ENCODE measurements at places on chromosomes 5 and 9.

- no peak for DNase-seq
These were observed 61.1 kb downstream of the LMNB1 start for GRCh38 chr5:126837906-126838539.

- no peak for DNase-seq
These were observed 397.6 kb downstream of the SEMA5A start for GRCh38 chr5:9148242-9148641.

DNA sequence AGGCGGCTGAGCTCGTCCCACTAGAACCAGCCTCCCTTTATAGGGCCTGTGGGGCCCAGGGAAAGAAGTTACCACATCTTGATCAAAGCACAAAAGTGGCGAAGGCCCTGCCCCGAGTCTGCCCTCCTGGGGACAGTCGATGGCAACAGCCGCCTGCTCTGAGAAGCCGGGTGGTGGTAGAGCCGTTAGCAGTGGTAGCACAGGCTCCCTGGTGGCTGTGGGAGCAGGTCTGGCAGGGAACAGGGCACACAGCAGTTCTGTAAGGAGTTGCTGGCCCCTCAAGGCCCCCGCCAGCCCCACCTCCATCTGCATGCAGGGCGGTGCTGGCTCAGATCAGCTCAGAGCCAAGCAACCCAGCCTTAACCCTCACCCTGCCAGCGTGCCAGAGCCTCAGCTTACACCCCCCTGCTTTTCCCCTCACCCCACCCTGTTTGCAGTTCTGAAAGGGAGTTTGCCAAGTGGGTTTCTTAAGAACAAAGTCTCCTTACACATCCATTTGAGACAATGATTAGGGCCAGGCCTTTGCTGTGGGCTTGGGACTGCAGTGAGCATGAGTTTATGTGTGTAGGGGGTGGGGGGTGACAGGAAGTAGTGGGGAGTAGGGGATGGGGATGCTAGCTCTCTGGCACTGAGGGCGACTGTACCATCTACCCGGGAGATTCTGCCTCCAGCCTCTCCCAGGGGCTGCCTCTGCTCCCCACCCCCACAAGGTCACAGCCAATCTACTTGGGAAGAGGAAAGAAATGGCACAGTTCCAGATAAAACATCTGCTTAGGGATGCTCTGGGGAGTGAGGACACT lies 11.8 kb downstream of the ACSL6 start:
- no peak for DNase-seq

GRCh38 chr9:83013867-83014605 lies 48.9 kb downstream of the RASEF start:
- DNase-seq, result no peak

- DNase-seq, result no peak
These were observed 10.6 kb upstream of the HMCN2 start for GRCh38 chr9:130254747-130255630.

GRCh38 chr5:35926389-35927051 lies 11.9 kb downstream of the CAPSL start:
- no peak for DNase-seq

DNA sequence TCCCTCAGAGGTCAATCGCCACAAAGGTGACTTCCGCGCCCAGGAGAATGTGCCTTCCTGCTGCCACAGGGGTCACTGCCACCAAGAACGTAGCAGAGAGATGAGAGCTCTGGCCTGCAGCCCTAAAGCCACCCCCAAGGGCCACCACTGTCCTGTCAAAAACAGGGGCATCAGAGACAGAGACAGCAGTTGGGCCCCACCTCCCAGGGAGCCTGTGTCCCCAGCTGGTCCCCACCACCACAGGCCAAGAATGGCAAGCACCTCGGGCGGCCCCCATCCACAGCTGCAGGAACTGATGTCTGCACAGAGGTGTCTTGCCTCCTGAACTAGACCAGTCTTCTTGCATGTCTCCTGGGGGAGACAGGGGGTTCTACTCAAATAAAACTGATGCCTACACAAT lies 5.8 kb downstream of the SPATA31E1 start:
- no peak for DNase-seq

DNA sequence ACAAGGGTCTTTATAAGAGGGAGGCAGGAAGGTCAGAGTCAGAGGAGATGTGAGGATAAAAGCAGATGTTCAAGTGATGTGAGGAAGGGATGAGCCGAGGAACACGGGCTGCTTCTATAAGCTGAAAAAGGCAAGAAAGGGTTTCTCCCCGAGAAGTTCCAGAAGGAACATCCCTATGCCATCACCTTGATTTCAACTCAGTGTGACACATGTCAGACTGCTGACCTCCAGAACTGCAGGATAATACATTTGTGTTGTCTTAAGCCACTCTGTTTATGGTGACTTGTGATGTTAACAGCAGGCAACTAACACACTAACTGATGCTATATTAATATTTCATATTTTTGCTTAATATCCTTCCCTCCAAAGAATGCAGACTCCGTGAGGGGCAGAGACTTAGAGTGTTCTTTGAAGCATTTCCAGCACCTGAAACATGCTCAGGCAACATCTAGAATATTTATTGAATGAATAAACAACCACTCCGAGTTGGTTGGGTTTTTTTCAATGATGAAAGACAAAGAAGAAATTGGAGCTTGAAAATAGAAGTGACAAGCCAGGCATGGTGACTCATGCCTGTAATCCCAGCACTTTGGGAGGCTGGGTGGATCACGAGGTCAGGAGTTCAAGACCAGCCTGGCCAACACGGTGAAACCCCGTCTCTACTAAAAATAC lies 77.6 kb upstream of the ADRA1B start:
- DNase-seq, result no peak

- DNase-seq, result no peak
These were observed 257.2 kb downstream of the KCTD16 start for GRCh38 chr5:144427866-144428265.

- DNase-seq, result no peak
These were observed 888 bp downstream of the RPL26L1 start for GRCh38 chr5:172959824-172960799.

- DNase-seq, result no peak
These were observed 2.8 kb downstream of the OBP2B start for GRCh38 chr9:133205996-133206931.

DNA sequence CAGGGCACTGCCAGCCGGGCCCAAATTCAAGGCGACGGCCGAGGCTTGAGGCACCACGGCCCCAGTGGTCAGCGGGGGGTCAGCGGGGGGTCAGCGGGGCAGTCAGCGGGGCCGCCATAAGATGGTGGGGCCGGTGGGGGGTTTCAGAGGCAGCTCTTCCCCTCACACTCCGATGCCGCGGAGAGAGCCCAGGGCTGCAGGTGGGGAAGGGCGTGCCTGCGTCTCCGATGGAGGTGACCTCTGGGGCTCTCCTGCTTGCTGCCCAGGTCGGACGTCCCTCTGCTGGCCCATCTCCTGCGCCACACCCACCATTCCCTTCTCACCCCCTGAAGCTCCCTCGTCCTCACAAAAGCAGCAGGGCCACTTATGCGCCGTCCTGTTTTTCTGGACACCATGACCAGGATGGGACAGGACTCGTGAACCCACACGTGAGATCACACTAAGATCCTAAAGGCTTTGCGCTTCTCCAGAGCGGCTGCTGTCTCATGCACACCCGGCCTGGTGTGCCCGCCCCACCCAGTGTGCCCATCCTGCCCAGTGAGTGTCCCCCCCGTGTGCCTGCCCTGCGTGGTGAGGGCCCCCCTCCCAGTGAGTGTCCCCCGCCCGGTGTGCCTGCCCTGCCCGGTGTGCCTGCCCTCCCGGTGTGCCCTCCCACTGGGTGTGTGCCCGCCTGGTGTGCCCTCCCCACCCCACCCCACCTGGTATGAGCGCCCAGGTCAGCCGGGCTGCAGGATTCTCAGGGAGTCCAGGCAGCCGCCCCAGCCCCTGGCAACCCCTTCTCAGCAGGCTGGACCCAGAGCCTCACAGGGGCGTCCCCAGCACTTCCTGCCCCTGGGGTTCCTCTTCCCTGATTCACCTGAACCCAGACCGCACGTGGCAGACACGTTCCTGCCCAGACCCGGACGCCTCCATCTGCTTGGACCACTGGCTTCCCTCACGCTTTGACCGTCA lies 48.7 kb upstream of the NKD2 start:
- DNase-seq, result no peak

- no peak for DNase-seq
These were observed 61.0 kb upstream of the RAPGEF1 start for GRCh38 chr9:131800843-131801242.

GRCh38 chr9:75850459-75851200 lies 39.8 kb upstream of the PCSK5 start:
- no peak for DNase-seq

DNA sequence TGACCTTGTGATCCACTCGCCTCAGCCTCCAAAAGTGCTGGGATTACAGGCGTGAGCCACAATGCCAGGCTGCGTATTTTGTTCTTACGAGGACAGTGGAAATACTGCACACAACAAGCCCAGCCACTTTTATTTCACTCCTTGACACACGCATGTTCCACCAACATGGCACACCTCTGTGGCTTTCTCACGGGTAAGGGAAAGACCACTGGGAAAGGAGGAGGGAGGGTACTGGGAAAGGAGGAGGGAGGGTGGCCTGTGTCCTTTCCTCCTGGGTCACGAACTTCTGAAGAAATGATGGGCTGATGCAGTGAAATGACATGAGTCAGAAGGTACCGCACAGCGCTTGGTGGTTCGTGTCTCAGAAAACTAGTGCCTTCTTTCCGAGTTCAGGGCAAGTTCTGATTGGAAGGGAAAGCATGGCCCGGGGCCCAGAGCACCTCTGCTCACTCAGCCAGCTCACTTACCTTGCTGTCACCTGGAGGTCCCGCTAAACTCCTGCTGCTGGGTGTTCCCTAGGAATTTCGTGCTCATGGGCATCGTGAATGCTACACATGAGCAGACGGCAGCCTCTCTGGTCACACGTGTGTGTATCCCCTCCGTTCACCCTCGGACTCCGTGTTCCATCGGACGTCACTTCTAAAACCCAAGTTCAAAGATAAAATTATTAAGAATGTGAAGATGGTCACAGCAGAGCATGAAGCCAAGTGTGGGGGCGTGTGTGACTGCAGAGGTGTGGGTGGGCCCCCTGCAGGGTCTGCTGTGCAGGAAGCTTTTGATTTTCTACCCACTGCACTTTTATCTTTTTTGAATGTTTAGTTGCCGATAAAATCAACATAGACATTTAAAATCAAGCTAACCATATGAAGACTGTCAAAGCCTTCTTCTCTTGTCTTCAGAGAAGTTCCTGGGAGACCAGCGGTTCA lies 42.9 kb downstream of the LAMC3 start:
- DNase-seq, result no peak

DNA sequence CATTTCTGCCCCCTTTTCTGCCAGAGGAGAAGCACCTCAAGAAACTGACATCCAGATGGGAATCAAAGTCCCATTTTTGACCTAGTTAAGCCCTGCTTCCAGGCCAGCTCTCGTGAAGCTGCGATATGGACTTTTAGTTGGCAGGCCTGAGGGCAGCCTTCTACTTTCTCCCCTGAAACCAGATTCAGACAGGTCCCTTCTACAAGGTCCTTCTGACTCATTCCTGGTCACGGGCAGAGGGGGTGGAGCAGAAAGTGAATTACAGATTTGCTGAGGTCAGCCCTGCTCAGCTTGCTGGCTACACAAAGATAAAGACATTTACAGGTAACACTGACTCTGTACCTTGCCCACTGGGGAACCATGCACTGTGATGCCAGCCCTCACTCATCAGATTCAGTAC lies 52.8 kb upstream of the TUT7 start:
- DNase-seq, result no peak

DNA sequence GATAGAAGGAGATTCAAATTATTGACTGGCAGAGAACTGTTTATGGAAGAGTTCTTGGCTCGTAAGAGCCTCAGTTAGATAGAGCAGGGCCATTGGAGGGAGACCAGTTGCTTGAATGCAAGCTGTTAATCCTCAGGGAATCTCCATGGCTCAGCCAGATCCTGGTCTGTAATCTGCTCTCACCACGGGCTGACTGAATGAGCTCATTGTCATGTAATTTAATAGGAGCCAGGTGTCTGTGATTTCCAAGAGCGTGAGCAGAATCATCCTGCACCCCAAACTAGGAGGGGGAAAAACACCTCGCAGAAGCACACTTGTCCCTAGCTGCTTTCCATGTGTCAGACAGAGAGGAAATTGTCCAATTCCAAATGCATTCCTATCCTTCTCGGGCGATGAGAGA lies 19.1 kb upstream of the KCNMB1 start:
- DNase-seq, result no peak

GRCh38 chr9:19967888-19968459 lies 179.1 kb upstream of the SLC24A2 start:
- DNase-seq, result no peak

DNA sequence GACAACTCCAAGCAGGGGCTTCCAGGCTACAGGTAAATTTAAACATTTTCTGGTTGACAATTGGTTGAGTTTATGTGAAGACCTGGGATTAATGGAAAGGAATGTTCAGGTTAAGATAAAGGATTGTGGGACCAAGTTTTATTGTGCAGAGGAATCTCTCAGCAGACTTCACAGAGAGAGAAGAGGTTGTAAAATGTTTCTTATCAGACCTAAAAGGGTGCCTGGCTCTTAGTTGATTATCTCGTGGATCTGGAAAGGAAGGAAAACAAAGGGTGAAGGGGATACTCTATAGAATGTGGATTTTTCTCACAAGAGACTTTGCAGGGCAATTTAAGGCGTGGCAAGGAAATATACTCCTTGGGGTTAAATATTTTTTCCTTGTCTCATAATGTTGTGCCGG lies 96.5 kb upstream of the RASGRF2 start:
- no peak for DNase-seq

- no peak for DNase-seq
These were observed 143.9 kb upstream of the ZNF366 start for GRCh38 chr5:72651109-72651508.

GRCh38 chr5:154410786-154411185 lies 35.0 kb upstream of the SAP30L start:
- no peak for DNase-seq

GRCh38 chr9:114246558-114246957 lies 76.3 kb upstream of the ORM1 start:
- DNase-seq, result no peak

DNA sequence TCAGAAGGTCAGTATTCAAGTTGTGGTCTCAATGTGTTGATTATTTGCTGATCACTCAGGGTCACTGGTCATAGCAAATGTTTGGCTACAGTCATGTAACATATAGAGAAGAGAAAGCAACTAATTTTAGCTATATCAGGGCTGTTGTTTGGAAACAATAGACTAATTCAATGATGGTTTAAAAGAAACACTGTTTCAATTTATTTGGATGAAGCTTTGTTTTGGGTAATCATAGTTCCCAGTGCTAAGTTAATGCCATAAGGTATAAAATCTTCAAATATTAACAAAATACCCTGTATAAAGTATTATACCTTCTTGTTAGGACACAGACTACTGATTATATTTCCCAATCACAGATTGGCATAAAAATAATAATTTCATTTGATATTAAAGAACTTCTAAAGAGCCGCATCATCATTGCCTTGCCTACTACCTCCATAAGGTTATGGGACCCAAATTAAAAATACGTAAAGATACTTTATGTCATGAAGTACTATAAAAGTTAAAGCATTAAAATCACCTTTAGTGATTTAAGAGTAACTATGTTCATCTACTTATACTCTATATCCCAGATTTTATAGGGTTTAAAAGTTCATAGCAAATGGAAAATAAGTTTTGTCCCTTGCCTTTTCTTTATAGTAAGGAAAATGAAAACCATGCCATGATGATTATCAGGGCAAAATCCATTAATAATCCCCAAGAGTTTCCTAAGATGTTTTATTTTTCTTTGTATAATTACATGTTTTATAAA lies 6.0 kb downstream of the NR3C1 start:
- DNase-seq, result no peak

Data from glomerular endothelial cell (primary cell).